Occipital lobe (tissue), 3 donors: ENCODE measurements at places on chromosomes 5 and 9.

DNA sequence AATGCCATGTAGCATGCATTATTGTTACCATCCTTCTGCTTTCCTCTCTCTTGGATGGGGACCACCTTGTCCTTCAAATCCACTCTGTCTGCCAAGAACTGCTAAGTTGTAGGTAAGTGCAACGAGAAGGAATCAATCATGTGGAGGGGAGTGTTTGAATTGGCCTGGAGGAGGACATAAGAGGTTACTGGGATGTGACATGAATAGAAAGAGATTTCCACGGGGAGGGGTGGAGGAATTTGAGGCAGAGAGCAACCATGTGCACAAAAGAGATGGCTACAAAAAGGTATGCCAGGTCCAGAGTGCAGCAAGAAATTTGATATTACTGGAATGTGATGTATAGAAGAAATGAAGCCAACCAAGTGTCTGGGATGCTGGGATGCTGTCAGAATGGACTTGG is 648.9 kb upstream of the KLF4 start:
- DNase-seq = no peak

GRCh38 chr9:4812858-4813257 is 20.1 kb downstream of the RCL1 start:
- no peak for DNase-seq

DNA sequence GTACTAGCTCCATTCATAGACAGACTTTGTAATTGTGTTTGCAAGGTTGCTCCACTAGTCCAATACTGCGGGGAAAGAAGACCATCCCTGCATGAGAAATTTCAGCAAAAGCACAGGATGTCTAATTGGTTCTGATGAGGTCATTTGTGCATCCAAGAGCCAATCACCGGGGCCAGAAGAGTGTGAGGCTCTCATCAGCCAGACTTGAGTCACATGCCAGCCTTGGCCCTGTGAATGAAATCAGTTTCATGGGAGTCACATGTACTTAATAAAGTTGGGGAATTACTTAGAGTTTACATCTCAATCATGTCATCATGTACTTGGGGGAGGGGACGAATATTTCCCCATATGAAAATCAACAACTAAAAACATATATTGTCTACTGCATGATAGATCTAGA is 1236.0 kb downstream of the MAT2B start:
- no peak for DNase-seq

DNA sequence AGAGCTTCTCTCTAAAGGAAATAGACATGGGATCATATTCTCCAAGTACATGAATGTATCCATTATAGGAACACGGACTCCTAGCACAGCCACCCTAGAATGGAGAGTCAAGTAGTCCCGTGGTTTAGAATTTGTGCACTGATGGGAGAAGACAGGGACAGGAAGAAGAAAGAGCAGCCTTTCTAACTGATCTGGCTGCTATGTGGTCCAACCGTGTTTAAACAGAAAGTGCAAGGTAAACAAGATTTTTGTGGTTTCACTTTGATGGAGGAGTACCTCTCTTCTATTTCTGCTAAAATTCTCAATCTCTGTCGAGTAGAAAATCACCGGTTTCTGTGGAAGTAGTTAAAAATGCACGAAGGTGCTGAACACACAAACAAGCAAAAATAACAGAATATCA is 171.3 kb downstream of the ST8SIA4 start:
- no peak for DNase-seq

GRCh38 chr9:33453999-33454660 is 6.7 kb upstream of the AQP3 start:
- no peak for DNase-seq

GRCh38 chr5:141192110-141192725 is at the start of gene PCDHB10:
PCDHB10 (plus strand) TSS chr5:141192353; CDS start chr5:141192553, 200 bp downstream.
- no peak for DNase-seq

- no peak for DNase-seq
Observed at GRCh38 chr5:109998208-109998607, 308.5 kb downstream of the MAN2A1 start.

DNA sequence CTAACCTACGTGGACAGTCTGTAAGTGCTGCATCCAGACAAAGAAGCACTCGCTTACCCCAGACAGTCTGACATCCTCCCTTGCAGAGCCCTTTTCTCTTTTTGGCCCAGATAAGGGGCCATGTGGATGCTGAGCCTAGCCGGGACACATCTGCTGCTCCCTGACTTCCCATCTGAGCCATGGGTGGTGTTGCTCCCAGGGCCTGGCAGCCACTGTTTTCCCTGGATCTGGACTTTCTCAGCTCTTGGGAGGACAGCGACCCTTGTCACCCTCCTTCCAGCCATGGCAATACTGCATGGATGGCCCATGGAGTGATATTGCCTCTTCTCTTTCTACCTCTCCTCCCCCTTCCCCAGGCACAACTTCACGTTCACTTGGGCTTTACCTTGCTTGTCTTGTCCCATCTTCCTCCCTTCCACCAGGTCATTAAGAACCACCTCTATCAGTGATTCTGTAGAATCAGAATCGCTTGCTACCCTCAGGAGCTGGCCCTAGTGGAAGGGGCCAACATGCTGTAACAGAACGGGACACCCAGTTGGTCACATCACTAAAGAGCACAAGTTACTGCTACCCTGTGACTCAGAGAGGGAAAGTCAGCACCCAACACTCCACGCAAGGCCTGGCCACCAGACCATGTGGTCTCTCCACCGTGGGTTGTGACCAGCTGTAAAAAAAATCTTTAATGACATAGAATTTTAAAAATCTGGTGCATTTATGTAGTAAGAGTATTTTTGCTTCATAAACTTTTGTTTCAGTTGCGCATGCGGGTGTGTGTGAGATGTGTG is 4.4 kb downstream of the NEURL1B start:
- no peak for DNase-seq

DNA sequence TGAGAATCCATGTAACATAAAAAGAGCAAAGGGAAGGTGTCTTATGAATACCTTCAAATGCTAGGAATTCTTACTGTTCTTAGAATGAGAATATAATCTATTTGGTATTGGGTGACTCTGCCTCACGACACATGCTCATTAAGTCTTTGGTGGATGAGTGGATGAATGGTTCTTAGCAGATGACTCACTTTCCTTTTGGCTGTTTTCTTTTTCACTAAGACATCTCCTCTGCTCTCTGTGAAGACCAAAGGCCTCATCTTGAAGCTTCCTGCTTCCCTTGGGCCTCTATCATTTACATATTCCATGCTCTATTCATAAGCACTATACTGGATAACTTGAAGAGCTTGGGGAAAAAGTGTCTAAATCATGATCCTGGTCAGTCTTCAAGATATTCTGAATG is 468.1 kb downstream of the SPATA31D1 start:
- DNase-seq = no peak
